GM19239 (cell line): ENCODE measurements at places on chromosomes 1 and 21.

- no peak for DNase-seq
These were observed 1.2 kb upstream of the LIN9 start for GRCh38 chr1:226310245-226310540.

DNA sequence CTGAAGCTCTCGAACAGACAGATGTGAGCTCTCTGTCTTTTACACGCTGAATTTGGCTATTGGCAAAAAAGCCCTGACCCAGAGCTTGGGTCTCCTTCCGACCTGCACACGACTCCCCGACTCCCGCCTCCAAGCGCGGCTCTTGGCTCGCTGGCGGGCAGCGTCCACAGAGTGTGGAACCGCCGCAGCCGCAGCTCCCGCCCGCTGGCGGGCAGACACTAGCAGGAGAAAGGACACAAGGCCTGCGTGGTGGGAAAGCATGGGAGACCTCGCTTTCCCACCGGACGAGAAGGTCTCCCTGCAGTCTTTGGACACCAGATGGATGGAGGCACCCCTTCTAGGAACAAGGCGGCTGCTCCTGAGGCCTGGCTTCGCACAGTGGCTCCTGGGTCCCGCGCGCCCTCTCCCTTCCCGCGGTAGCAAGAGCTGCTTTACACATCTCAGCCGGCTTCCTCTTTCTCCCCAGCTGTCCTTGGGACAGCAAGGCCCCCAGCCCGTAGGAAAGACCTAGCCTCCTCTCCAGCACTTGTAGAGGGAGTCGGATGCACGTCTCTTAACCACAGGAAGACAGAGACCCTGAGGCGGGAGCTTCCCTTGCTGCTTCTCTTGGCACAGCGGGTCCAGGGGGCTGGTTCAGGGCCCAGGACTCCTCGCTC lies 92.1 kb downstream of the PRKAB2 start:
- DNase-seq: no peak

GRCh38 chr1:235266325-235266724 lies 61.7 kb downstream of the ARID4B start:
- no peak for DNase-seq

DNA sequence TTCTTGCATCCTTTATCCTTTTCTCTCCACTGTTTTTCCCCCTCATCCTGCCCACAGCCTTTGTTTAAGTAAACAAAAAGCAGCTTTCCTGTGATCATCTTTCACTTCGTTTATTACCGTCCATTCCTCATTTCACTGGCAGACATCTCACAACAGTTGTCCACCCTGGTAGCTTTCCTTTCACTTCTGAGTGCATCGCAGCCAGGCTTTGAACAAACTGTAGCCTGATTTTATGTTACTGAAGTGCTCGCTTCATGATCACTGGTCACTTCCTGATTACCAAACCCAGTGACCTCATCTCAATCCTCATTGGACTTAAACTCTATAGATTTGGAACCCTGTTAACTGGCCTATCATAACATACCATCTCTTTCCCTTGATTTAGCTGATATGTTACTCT lies 67.7 kb downstream of the SDCCAG8 start:
- DNase-seq: no peak

- DNase-seq: no peak
These were observed 7.6 kb downstream of the GNB1 start for GRCh38 chr1:1883092-1883873.

GRCh38 chr1:91919962-91920361 lies 29.2 kb upstream of the BRDT start:
- no peak for DNase-seq

DNA sequence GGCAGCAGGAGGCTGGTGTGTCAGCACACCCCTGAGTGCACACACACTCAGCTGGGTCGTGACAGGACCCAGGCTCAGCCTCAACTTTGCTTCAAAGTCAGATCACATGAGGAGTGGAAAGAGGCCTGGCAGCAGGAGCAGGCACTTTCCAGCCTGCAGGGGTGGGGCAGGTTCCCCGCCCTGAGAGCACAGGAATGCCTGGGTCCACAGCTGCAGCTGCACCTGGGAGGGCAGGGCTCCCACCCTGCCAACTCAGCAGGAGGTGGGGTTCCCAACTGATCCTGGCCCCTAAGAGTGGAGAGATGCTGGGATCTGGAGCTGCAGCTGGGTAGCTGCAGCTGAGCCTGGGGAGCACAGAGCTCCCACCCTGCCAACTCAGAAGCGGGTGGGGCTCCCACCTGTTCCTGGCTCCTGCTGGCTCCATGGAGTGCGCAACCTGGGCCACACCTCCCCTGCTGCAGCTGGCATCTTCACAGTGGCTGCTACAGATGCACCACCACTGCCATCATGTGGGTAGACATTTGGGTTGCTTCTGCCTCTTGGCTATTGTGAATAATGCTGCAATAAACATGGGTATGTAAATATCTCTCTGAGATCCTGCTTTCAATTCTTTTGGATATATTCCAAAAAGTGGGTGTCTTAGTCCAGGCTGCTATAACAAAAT lies 415.4 kb downstream of the TTLL7 start:
- DNase-seq: no peak

GRCh38 chr1:244173769-244174168 lies 122.7 kb downstream of the ZBTB18 start:
- no peak for DNase-seq

DNA sequence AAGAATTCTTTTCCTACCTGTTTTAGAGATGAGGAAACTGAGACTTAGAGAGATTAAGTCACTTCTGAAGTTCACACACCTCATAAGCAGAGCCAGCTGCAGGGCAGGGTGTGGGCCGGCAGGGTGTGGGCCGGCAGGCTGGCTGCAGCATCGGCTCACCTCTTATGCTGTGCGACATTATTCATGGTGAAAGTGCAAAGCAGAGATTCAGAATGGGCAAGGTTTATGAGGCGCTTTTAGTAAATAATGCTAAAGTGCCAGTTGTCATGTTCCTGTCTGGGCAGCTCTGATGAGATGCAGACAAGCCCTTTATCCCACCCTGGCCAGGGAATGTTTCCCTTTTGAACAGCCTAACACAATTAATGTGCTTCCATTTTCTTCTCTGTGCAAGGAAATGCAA lies 14.6 kb downstream of the MAB21L3 start:
- no peak for DNase-seq

GRCh38 chr1:75100481-75101092 lies 33.6 kb upstream of the LHX8 start:
- no peak for DNase-seq
